NCI-H1092 (cell line): ENCODE measurements at places on chromosomes 12 and 14.

GRCh38 chr14:38705220-38705619 lies 397.8 kb downstream of the SEC23A start:
- no peak for DNase-seq

DNA sequence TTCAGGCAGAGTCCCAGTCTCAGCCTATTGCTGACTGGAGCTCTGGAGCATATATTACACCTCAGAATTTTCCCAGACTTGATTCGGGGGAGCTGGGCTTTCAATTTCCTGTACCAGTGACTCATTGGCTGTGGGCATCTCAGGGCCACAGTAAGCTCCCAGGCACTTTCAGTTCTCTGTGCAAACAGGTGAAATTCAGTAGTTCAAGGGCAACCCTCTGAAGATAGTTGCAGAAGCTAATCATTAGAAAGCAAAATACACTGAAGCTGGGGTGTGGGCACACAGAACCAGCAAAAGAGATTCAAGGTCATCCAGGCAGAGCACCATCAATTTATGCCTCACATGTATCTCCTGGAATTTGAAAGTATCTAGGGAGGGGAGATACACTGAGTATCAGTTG lies 8.1 kb upstream of the NIN start:
- no peak for DNase-seq

GRCh38 chr12:96769400-96769799 lies 137.7 kb upstream of the NEDD1 start:
- DNase-seq: peak; percentile 84

DNA sequence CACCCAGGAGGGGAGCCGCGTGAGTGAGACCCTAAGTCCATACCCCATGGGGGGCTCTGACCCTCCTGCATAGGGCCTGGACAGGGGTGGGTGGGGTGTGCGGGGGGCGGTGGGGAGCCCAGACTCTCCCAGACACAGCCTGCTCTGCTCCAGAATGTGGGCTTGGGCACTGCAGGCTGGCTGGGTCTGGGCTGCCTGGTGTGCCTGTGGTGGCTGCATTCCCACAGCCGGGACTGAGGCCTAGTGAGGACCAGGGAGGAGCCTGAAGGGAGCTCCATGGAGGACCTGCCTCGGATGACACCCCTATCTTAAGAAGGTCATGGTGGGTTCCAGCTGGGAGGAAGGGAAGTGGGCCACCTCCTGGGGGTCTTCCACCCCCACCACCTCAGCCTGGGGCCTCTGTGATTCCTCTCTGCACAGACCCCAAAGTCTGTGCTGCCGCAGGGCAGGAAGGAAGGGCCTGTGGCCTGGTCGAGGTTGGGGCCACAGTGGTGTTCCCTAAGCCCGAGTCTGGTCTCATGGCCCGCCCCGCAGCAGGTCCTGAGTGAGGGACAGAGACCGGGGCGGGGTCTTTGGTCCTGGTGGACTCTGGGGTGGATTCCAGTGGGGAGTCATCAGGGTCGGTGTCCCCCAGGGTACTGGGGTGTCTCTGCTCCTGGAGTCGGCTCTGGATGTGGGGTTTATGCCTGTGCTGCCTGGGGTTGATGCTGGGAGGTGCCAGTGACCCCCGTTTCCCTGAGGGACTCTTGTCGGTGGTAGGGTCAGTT lies 392.3 kb downstream of the TMEM121 start:
- no peak for DNase-seq

DNA sequence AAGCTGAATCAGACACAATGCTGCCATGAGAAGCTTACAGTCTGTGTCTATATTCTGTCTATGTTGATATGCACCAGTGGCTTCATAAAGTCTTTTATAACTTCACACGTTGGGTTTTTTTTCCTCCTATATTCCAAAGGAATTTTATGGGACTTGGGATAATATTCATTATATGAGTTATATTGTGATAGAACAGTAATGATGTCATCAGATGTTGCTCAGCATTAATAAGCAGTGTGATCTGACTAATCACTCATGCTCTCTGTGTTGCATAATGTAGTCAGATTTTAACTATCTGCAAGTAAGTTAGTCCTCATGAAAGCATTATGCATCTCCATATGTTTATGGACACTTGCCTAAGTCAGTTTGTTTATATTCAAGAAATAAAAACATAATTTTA lies 159.6 kb downstream of the PLCZ1 start:
- no peak for DNase-seq

DNA sequence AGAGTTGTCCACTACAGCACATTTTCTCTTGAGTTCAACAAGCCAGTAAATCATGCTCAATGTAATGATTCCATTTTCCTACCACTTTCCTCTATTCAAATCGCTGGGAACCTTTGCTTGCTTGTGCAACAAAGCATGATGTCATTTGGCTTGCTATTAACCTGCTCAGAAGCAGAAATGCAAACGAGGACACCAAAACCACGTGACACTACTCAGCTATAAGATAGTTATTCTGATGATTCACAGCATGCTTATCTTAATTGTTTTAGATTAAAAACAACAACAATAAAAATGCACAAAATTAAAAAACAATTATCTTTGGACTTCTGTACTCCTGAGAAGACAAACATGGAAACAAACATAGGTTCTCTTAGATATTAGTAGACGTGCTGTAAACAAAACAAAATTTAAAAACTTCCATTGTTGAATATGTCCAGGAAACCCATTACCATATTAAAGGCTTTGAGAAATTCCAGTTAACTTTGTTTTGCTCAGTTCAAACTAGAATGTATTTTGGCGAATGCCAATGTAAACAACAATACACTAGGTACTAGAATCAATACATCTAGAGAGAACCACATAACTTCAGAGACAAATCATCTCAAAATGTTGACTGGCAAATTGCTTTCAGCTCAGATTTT lies 77.5 kb upstream of the KRAS start:
- DNase-seq: no peak

GRCh38 chr12:52147367-52147963 lies 44.3 kb downstream of the KRT80 start:
- DNase-seq: no peak

DNA sequence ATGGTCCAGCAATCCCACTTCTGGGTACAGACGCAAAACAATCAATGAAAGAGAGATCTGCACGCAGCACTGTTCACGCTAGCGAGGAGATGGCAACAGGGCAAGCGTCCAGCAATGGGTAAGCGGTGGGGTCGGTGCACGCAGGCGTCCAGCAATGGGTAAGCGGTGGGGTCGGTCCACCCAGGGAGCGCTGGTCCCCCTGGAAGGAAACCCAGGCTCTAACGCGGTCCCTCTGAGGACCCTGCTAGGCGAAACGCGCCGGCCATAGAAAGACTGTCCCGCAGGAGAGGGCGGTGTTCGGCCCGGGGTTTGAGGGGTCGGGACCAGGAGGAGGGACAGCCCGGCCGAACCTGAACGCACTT lies 618 bp upstream of the PGAM5 start:
- DNase-seq: no peak

GRCh38 chr14:92040431-92041051 lies 682 bp upstream of the TRIP11 start:
- DNase-seq: peak; percentile 12

DNA sequence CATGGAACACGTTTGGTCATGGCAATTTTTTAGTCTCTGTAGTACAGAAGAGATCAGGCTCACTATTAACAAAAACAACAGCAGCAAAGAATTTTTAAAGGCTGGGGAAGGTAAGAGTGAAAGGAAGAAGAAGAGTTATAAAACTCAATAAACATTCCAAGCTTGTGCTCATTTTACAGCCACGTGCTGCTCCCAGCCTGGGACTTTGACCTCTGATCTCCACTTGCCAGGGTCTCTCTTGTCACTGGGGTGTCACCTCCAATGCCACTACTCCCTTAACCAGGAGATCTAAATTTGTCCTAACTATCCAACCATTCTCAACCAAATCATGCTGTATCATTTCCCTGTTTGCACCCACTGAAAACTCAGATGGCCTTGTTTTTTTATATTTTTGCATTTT lies 605.1 kb downstream of the VRK1 start:
- no peak for DNase-seq

DNA sequence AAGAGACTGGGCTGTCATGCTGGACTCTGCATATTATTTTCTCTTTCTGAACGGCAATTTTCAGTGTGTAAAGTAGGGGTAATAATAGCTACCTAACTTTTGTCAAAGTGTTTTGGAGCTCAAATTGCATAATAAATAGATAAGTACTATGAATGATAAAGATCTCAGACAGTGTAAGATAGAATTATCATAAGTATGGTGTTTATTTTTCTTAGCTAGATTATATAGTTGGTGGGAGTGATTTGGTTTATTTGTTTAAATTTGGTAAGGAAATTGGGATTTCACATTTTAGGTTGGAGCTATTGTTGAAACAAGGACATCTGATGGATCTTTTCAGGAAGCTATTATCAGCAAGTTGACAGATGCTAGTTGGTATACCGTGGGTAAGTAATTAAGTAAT lies 7.4 kb downstream of the ARID4A start:
- no peak for DNase-seq

GRCh38 chr12:66541426-66541825 lies 137.4 kb downstream of the GRIP1 start:
- DNase-seq: no peak

- DNase-seq: no peak
Measured at GRCh38 chr14:68160779-68161546, 341.4 kb downstream of the RAD51B start.

GRCh38 chr14:105307052-105307727 lies 6.4 kb upstream of the BRF1 start:
- DNase-seq: no peak

- no peak for DNase-seq
Measured at GRCh38 chr12:100317371-100317770, 39.5 kb upstream of the SLC17A8 start.

GRCh38 chr14:24271134-24271833 lies at the start of gene RABGGTA:
RABGGTA (minus strand) TSS chr14:24271597; CDS start chr14:24271115, 482 bp downstream.
- DNase-seq: peak; percentile 84

GRCh38 chr14:26427097-26427496 lies 170.7 kb downstream of the NOVA1 start:
- no peak for DNase-seq

- DNase-seq: no peak
Measured at GRCh38 chr12:74626397-74626796, 88.8 kb downstream of the ATXN7L3B start.

DNA sequence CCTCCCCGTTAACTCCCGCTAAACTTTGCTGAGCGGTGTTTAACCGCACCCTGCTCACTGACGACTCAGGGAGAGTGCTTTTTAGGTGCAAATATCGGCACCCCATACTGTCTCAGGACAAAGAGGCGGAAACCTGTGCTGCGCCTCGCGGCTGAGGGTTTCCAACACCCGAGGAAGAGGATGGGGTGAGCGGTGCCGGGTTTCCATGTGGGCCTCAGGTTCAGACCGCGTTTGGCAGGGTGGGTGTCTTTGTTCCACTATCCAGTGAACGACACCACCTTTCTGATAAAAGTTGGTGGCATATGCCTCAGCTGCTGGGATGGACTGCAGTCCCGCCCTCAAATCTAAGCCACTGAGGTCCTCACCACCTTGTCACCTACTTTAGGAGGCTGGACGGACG lies 3.0 kb downstream of the RFLNA start:
- DNase-seq: no peak

GRCh38 chr14:53365486-53366130 lies 212.5 kb upstream of the DDHD1 start:
- no peak for DNase-seq

- no peak for DNase-seq
Measured at GRCh38 chr14:89634037-89634436, 217.0 kb upstream of the FOXN3 start.

DNA sequence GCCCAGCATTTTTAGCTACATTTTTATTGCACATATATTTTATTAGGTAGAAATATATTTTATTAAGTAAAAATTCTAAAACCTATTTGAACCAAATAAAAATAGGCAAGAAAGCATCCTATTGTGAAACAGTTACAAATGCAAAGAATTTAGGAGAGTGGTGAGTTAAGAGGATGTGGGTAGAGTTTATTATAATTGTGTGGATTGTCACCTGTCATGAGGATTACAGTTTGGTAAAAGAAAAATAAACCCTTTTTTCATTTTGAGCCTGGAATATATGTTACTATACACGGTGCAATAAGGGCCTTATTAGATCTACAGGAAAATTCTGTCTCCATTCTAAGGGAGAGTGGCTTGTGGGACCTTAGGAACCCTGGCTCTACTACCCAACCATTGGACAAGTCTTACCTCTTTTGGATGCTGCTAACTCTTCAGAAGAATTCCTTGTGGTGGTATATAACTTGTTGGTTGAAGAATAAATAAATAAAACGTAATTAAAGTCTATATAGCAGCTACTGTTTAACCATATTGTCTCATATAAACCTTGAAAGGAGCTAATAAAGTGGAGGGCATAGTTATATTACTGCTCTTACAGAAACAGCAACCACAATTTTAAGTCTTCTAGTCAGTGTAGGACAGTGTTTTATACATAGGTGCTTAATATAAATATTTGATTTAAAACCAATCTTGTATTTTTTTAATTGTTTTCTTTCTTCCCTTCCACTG lies 67.8 kb downstream of the FGD4 start:
- no peak for DNase-seq

DNA sequence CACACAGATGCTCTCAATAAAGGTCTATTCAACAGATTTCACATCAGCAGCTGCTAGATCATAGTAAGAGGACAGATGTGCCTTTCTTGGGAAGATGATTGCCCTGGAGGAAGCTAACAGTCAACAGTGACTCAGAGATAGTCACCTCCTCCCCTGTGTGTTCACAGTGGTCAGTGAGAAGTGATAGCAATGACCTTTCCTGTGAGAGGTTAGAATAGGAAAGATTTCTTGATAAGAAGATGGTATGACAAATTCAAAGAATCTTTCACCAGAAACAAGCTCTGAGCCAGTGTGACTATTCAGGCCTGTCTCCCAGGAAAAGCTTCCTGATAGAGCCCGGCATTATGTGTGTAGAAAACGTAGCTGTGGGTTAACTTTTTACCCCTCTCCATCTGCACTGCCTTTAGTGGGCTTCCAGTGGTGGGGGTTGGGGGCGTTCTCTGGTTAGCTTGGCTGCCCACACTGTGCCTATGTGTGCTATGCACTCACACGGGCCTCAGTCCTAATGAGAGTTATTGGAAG lies 66.4 kb upstream of the ARHGAP5 start:
- no peak for DNase-seq

DNA sequence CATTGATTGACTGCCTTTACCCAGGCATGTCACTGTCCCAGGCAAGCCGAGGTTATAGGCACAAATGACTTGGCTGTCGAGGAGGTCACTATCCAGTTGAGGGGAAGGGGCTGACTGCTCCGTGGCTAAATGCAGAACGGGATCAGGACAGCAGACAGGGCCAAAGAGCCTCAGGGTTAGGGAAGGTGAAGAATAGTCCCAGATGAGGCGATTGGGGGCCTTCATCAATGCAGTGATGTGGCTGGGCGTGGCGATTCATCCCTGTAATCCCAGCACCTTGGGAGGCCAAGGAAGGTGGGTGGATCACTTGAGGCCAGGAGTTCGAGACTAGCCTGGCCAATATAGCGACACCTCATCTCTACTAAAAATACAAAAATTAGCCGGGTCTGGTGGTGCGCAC lies 10.7 kb upstream of the GLT1D1 start:
- no peak for DNase-seq

- DNase-seq: no peak
Measured at GRCh38 chr14:64502887-64503433, 678 bp downstream of the ZBTB25 start.

GRCh38 chr12:46493150-46493833 lies 120.7 kb upstream of the SLC38A2 start:
- DNase-seq: no peak

- DNase-seq: no peak
Measured at GRCh38 chr12:90102957-90103652, 394.5 kb upstream of the ATP2B1 start.
